ENCODE measurements at places on chromosomes 1 and 21. TPM values are rescaled to one million over a fixed set of nuclear protein-coding genes. Genes with fewer than 3 reads are reported as not detected.

Gene SLC26A9
- total RNA-seq = 0.43 TPM

Gene IL19
- total RNA-seq = not detected

Gene HLX
- not detected for total RNA-seq

Gene SAMSN1
- total RNA-seq = 0.08 TPM

Gene ERG
- total RNA-seq = not detected

Gene HTR6
- not detected for total RNA-seq

DNA sequence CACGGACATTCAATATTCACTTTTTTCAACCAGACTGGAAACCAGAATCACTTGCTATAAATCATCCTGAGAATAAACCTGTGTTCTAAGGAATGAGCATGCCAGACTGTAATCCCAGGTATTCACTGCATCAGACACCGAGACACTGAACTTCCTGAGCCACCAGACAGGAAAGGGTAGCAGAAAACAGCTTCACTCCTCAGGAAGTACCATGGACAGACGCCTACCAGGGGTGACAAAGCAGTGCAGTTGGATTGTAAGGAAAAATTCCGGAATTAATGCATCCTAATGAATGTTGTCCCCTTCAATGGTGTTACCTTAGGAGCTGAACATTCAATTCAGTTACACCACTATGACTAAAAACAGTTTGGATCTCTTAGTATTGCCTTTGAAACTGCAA is 156.1 kb downstream of the PIGK start:
- DNase-seq = peak; percentile 12

DNA sequence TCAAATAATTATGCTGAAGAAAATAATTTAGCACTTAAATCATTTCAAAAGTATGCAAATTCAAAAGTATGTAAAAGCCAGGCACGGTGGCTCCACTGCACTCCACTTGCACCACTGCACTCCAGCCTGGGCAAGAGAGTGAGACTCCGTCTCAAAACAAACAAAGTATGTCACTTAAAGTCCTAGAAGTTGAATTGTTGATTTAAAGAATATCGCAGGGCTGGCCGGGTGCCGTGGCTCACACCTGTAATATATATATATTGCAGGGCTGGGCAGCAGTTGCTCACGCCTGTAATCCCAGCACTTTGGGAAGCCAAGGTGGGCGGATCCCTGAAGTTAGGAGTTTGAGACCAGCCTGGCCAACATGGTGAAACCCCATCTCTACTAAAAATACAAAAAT is 8.8 kb upstream of the SETDB1 start:
- no peak for DNase-seq

- DNase-seq = no peak
Measured at GRCh38 chr1:197467881-197468280, 199.8 kb downstream of the CRB1 start.

- DNase-seq = no peak
Measured at GRCh38 chr1:36906555-36906954, 127.8 kb downstream of the GRIK3 start.

DNA sequence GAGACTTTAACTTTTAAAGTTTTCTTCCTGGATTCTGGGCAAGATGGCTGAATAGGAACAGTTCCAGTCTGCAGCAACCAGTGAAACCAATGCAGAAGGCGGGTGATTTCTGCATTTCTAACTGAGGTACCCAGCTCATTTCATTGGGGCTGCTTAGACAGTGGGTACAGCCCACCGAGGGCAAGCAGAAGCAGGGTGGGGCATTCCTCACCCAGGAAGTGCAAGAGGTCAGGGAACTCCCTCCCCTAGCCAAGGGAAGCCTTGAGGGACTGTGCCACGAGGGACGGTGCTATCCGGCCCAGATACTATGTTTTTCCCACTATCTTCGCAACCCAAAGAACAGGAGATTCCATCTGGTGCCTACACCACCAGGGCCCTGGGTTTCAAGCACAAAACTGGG is 121.0 kb downstream of the VAV3 start:
- DNase-seq = no peak

GRCh38 chr1:197954718-197955418 is 37.7 kb downstream of the LHX9 start:
- DNase-seq = no peak

GRCh38 chr1:7831458-7831857 is 21.4 kb downstream of the UTS2 start:
- no peak for DNase-seq

DNA sequence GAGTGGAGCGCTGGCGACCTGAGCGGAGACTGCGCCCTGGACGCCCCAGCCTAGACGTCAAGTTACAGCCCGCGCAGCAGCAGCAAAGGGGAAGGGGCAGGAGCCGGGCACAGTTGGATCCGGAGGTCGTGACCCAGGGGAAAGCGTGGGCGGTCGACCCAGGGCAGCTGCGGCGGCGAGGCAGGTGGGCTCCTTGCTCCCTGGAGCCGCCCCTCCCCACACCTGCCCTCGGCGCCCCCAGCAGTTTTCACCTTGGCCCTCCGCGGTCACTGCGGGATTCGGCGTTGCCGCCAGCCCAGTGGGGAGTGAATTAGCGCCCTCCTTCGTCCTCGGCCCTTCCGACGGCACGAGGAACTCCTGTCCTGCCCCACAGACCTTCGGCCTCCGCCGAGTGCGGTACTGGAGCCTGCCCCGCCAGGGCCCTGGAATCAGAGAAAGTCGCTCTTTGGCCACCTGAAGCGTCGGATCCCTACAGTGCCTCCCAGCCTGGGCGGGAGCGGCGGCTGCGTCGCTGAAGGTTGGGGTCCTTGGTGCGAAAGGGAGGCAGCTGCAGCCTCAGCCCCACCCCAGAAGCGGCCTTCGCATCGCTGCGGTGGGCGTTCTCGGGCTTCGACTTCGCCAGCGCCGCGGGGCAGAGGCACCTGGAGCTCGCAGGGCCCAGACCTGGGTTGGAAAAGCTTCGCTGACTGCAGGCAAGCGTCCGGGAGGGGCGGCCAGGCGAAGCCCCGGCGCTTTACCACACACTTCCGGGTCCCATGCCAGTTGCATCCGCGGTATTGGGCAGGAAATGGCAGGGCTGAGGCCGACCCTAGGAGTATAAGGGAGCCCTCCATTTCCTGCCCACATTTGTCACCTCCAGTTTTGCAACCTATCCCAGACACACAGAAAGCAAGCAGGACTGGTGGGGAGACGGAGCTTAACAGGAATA is 4.2 kb downstream of the TFAP2E start:
- DNase-seq = no peak

GRCh38 chr1:36512842-36513241 is 30.1 kb upstream of the CSF3R start:
- no peak for DNase-seq

GRCh38 chr1:153312570-153313186 is at the start of gene PGLYRP3:
TSS of gene PGLYRP3 (minus strand) at chr1:153312952. CDS start at chr1:153310665, 2,287 bp downstream.
- DNase-seq = peak; percentile 18

DNA sequence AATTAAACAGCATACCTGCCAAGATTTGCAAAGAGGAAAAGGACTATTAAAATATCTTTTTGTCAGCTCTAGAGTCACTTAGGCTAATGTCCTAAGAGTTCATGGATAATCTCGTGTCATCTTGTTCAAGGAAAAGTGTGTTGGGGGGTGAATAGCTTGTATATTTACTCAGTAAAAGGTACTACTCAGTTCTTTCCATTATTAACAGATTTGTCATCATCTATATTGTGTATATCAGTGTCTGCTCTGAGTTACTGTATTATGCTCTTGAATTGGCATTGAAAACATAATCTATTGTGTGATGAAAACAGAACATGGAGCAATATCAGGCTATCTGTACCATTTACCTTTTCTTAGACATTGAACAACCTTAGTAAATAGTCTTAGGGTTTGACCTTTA is 41.9 kb downstream of the SMG7 start:
- DNase-seq = no peak

DNA sequence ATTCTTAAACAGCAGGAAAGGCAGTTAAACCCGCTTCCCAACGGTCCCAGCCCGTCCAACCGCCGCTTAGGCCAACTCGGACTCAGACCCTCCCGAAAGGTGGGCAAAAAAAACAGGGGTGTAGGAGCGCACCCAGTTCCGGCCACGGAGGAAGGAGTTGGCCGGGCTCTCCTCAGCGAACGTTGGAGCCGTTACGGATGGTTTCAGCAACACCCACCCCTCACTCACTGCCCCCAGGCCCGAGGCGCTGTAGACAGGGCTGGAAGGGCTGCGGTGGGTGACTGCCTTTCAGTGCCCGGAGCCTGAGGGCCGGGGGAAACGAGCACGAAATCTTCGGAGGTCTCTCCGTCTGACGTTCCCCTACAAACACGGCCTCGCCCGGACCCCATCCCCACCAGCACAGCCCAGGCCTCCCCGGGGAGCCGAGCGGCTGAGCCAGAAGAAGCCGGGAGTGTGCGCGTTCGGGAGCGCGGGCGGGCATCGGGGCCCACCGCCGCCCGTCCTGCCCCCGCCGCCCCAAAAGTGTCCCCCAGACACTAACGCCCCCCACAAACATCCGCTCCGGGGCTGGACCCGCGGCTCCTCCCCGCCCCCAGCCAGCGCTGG is 1.3 kb downstream of the KDM5B start:
- peak; percentile 31 for DNase-seq

- no peak for DNase-seq
Measured at GRCh38 chr21:43654806-43655489, 4.3 kb downstream of the HSF2BP start.

DNA sequence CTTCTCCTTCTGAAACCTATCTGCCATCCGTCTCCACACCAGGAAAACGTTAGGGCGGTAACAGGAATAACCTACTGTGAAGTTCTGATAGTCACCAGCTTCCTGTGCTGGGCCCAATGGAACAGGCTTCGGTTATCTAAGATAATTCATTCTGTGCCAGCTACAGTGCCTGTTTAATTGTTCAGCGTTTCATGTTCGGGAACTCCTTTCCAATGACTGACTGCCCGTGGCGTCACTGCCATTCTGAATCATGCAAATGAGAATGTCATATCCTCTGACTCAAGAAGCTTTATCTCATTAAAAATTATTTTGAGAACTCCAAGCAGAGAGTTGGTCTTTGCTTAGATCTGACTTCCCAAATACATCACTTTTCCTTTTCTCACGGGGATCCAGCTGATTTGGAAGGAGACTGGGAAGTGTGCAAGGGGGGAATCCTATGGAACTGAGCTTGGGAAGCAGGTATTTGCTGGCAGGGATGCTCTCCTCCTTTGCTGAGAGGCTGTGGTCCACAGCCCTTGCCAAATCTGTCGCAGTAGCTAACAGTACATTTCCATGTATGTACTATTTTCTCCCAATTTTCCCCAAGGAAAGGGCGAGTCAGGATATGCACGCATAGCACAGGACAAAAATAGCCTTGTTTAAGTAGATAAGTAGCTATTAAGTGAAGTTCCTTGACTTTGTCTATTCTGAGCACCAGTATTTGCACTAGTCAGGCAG is 358.7 kb downstream of the LTN1 start:
- DNase-seq = no peak

DNA sequence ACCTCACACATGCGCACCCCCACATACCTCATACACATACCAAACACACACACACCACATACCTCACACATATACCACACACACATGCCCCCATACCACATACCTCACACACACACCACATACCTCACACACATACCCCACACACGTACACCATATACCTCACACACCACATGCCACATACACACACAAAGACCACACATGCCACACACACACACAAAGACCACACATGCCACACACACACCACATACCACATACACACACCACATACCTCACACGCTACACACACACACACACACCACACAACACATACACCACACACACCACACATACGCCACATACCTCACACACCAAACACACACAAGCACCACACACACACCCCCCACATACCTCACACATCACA is 30.0 kb downstream of the HIVEP3 start:
- no peak for DNase-seq

Measured in HT-29 (cell line).